Astrocyte of the spinal cord (primary cell): ENCODE measurements at places on chromosomes 6 and 20.
A peak's percentile ranks its signal among the peaks of the same experiment; 100 is the strongest.

DNA sequence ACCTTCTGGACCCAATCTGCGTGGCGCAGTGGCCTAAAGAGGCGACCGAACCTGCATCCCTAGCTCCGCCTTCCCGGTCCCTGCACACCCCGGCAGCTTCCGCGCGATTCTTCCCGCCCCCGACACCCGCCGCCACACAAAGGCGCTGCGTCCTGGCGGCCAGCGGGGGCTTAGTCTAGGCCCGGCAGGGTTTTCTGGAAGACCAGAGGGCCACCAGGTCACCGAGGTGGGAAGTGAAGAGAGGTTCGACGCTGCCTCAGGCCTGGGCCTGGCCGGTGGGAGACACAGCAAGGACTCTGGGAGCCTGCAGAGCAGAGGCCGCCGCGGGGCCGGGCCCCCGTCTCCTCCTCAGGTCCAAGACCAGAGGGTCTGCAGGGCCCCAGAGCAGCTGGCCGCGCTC is 154.9 kb downstream of the OR2B2 start:
- no peak for DNase-seq

DNA sequence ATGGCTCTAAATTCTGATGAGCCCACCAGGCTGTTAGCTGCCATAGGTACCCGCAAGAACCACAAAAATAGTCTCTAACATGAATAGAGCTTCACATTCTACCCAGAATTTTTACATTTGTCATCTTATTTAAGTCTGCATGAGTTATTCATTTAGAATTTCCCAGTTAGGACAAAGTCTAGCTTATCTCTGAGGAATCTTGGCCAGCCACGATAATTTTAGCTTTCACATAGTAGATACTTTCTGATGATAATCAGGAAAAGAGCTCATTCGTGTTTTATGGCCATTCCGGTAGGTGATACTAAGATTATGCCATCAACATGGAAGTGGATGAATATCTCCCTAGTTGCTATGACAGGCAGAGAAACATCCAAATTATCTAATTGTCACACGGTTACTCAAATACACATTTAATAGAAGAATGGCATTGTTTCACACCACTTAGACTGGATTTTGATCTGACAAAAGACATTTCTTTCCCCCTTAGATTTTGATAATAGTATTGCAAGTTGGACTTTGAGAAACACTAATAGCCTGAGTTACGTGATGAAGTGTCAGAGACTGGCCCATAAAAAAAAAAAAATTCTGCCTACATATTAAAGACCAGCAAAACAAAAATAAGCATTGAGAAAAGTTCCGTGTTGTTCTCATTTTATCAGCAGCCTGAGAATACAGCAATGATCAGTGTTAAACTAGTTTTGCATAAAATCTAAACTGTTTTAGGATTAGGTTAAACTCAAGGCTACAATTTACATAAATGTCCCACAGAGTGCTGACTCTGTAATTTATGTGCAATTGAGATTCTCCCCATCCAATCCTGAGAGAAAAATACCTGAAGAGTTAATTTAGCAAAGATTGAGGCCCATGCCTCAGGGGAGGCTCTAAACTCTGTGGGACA is 397.5 kb upstream of the ARID1B start:
- DNase-seq, result peak; percentile 15

DNA sequence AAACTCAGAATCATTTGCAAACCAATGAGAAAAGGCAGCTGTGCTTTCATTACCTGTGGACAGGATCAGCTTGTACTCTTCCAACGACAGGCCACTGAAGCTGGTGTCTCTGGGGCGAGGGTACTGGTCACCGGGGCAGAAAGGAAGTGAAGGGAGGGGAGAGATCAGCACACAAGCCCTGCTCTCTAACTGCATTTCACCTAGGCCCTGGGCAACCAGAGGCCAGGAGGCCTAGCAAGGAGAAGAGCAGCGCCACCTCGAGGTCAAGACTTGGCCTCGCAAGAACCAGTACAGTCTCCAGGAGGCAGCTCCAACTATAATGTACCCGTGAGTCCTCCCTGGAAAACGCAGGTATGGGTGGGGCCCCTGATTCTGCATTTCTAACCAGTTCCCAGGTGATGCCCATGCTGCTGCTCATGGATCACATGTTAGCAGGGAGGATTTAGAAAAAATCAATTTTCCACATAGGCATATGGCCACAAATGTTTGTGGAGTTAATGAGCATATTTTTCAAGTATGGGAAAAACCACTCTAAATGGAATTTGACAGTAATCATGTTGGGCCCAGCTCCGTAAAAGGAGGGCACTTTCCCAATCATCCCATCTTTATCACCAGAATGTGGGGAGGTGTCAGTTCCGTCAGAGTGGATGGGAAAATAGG is 11.0 kb downstream of the UQCC2 start:
- peak; percentile 69 for DNase-seq

DNA sequence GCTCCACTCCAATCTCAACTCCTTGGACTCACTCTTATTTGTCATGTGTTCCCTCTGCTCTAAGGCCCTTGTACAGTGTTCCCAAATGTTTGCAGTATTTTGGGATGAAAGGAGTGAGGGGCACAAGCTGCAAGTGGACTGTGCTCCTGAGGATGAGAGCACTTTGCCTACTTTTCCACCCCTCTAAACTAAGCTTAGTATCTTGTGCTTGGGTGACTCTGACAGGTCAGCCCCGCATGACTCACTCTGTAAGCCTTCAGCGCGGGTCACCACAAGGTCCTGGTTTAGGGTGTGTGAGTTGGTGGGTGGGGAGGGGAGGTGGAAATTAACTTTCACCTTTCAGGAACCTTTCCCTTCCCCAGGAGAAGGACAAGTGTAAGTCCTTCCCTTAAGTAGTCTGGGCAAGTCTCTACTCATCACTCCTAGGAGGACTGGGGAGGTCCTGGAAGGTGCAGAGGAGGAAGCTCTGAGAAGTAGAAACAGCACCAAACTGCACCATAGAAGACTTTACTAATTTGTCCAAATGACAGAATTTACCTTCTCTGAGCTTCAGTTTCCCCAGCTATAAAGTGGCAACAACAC is 68.8 kb upstream of the EPB41L1 start:
- peak; percentile 61 for DNase-seq

DNA sequence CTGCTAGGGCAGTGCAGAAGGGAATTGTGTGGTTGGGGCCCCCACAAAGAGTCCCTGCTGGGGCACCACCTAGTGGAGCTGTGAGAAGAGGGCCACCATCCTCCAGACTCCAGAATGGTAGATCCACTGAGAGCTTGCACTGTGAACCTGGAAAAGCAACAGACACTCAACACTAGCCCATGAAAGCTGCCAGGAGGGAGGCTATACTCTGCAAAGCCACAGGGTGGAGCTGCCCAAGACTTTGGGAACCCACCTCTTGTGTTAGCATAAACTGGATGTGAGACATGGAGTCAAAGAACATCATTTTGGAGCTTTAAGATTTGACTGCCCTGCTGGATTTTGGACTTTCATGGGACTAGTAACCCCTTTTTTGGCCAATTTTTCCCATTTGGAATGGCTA is 328.4 kb upstream of the KHDRBS2 start:
- no peak for DNase-seq
